ENCODE measurements at places on chromosomes 3 and 15. TPM values are rescaled to one million over a fixed set of nuclear protein-coding genes. Genes with fewer than 3 reads are reported as not detected.

ROPN1 gene
- not detected for total RNA-seq

RTP1 gene
- total RNA-seq, result under 0.01 TPM

SKIL gene
- total RNA-seq, result 107 TPM

PARP16 gene
- 1.7 TPM for total RNA-seq

CTDSPL2 gene
- total RNA-seq, result 64.3 TPM

XCR1 gene
- total RNA-seq, result 0.23 TPM

SLC12A1 gene
- not detected for total RNA-seq

SLC2A2 gene
- total RNA-seq, result not detected

PTH1R gene
- total RNA-seq, result 0.15 TPM

STX19 gene
- not detected for total RNA-seq

SOX14 gene
- not detected for total RNA-seq

FBXO40 gene
- total RNA-seq, result not detected
